Stimulated activated CD4-positive, alpha-beta T cell treated with anti-CD3 and anti-CD28 coated beads, Interleukin-2, amount 100 ng/mL, for 24 hours (primary cell): ENCODE measurements at places on chromosomes 3 and 15.

- DNase-seq: no peak
These were observed 71.5 kb downstream of the SLC12A8 start for GRCh38 chr3:125140818-125141595.

GRCh38 chr3:46576879-46577278, 10.8 kb upstream of the LRRC2 start:
- no peak for DNase-seq

GRCh38 chr15:34795267-34796081, at the start of gene ACTC1:
Gene ACTC1 (minus strand): TSS chr15:34795549. CDS start chr15:34794808, 741 bp downstream.
- no peak for DNase-seq

DNA sequence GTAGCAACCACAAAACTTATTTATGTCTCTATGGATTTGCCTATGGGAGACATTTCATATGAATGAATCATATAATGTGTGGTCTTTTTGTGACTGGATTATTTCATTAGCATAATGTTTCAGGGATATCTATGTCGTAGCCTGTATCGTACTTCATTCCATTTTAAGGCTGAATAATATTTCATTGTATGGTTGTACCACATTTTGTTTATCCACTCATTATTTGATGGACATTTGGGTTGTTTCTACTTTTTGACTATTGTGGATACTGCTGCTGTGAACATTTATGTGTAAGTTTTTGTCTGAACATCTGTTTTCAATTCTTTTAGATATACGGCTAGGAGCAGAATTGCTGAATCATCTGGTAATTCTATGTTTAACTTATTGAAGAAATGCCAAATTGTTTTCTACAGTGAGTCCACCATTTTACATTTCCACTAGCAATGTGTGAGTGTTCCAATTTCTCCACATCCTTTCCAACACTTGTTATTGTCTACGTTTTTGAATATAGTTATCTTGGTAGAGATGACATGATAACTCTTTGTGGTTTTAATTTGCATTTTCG, 134.4 kb upstream of the DAZL start:
- DNase-seq: no peak

GRCh38 chr3:108125550-108126071, 34.8 kb upstream of the CD47 start:
- DNase-seq: peak; percentile 60

GRCh38 chr15:74433592-74434262, at the start of gene SEMA7A:
Gene SEMA7A (minus strand): TSS chr15:74433958. CDS start chr15:74433918, 40 bp downstream.
- peak; percentile 86 for DNase-seq

DNA sequence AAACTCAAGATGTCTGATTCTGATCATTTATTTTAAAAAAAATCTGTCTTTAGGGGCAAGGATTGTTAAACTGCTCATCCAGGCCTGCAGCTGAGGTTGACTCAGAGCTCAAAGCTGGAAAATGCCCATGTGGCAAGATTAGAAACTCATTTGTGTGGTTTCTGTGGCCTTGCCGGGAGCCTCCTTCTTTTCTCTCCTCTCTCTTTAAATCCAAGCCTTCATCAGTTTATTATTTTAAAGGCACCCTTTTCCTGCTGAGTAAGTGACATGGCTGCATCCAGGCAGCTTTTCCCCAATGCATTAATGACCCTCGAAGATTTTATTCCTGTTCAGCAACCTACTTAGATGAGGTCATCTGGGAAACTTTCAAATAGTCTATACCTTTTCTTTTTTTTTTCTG, 221.3 kb upstream of the CDIN1 start:
- no peak for DNase-seq
